Naive thymus-derived CD8-positive, alpha-beta T cell (primary cell): ENCODE measurements at places on chromosomes 12 and 14. TPM values are rescaled to one million over a fixed set of nuclear protein-coding genes. Genes with fewer than 3 reads are reported as not detected.

DNA sequence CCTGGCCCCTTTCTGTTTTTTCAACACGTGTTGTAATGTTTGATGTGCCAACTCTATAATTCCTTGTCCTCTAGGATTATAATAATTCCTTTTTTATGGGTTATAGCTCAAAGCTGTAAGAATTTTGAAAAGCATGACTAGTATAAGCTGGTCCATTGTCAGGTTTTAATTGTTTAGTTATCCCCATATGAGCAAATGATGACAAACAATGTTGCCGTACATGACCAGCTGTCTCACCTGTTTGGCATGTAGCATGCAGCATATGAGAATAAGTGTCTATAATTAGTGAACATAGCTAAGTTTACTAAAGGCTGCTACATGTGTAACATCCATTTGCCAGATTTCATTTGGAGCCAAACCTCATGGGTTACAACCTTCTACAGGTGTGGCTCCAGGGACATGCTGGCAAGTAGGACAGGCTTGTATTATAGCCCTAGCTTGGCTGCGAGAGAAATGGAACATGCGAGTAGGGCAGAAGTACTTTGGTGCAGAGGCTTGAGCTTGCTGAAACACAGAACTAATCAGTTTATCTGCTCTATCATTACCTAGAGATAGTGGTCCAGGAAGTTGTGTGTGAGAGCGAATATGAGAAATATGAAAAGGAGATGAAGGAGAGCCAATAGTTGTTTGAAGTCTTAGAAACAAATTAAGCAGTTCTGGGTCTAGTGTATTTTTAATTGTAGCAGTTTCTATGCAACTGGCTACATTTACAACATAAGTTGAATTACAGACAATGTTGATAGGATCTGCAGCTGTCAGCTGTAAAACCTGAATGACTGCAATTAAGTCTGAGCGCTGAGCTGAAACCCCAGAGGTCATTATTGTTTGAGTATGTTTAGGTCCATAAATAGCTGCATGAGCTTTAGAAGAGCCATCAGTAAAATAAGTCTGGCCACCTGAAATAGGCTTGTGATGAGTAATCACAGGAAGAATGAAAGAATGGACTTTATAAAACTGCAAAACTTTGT is 22.6 kb upstream of the MAPKAPK5 start:
- no peak for DNase-seq

DNA sequence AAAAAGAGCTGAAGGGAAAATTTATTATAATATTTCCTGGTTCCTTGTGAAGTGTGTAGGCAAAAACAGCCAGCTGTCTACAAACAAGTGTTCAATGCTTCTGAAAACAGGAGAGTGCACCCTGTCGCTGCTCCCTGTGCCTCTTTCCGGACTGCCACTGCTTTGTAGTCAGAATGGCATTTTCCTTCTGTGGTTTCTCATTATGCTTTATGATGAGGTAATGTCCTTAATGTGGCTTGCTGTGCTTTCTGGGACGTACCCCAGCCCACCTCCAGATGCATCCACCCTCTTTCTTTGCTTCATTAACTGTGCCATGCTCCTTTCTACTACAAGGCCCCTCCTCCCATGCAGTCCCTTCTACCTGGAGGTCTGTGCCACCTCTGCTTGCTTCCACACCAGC is 148.1 kb downstream of the SYT1 start:
- DNase-seq: no peak

- no peak for DNase-seq
Observed at GRCh38 chr12:46547421-46548354, 175.1 kb upstream of the SLC38A2 start.

DNA sequence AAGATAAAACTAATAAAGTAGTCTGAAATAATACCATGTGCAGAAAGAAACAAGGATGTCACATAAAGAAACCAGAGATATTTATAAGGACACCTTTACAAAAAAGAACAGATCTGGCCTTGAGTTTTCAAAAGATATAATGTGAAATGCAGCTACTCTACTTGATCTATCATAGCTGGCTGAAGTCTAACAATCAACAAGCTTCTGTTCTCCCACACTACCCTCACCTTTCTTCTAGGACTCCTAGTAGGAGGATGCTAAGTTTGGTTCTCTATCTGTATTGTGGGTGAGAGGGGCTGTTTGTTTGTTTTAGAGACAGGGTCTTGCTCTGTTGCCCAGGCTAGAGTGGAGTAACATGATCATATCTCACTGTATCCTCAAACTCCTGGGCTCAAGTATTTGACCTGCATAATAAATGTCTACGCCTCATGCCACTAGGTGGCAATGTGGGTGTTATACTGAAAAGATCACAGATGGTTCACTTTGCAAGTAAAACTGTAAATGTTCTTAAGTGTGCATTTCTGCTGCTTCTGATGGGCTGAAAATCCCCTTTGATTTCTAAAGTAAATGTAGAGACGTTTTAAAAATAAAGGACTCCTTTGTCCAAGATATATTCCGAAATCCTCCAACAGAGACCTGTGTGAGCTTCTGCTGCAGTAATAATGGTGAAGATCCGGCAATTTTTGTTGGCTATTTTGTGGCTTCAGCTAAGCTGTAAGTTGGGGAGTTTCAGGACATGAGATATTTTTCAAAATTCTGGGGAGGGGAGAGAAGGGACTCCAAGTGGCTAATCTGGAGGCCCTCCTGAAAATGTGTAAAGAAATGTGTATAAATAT is 269.3 kb downstream of the DAD1 start:
- DNase-seq: peak; percentile 13

Gene CD27
- total RNA-seq: 149 TPM
